HTR-8/SVneo (cell line): ENCODE measurements at places on chromosomes 3 and 15.

- peak; percentile 60 for DNase-seq
Measured at GRCh38 chr15:89419370-89419984, 76.9 kb downstream of the RHCG start.

DNA sequence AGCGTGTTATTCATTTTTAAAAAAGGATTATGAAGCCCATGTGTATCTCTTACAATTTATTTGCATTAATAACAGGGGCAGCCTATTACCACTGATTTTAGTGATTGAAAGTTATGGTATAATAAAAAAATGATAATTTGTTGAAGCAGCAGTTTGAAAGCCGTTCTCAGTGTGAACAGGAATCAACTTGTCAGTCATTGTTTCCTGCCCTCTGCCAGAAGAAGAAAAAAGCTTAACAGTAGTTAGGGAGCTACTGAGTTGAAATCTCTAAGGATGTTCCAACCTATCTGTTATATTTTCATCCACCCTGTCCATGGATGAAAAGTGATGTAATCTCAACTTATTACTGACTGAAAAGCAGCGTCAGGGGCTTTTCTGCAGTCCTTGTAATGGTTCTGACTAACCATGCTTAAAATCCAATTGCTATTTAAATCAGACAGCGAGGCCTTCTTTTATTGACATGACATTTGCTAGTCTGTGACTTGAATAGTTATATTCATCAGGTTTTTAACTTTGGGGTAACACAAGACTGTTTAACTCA is 486.7 kb downstream of the ROBO2 start:
- no peak for DNase-seq

GRCh38 chr3:46378426-46378942 is 7.7 kb downstream of the CCR5 start:
- no peak for DNase-seq

DNA sequence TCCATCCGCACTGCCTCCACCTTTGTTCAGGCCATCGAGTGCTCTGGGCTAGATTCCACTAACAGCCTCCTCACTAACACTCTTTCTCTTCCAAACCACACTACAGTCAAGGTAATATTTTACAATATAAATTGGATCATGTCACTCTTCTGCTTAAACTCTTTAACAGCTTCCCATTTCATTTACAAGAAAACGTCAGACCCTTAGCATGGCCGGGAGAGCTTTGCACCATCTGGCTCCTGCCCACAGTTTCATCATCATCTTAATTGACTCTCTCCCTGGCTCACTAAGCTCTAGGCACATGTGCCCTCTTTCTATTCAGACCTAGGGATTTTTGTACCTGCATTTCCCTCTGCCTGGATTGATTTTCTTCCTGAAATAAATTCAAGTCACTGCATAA is 354.7 kb downstream of the FGF12 start:
- DNase-seq: no peak

- DNase-seq: no peak
Measured at GRCh38 chr3:9179826-9180763, 69.4 kb downstream of the SRGAP3 start.

- no peak for DNase-seq
Measured at GRCh38 chr3:106719583-106719982, 657.7 kb upstream of the CCDC54 start.
